Keratinocyte (primary cell): ENCODE measurements at places on chromosomes 13 and 19.

DNA sequence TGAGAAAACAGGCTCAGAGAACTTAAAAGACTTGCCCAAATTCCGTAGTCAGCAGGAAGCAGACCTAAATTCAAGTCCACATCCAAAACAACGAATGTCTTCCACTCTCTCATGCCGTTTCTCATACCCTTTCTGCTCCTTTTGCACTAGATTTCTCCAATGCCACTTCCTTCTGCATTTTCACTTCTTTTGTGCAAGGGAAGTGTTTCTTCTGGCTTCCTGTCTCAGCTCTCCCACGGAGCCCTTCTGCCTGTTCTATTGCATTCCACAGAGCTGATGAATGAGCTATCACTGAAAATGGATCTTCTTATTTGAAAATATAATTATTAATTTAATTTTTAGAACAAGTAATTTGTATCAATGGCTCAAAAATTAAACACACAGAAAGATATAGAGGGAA is 56.1 kb upstream of the STK24 start:
- no peak for DNase-seq

- DNase-seq: no peak
Measured at GRCh38 chr19:19537075-19538048, 703 bp upstream of the CILP2 start.

GRCh38 chr13:82833923-82834322 is 1048.4 kb downstream of the SLITRK1 start:
- no peak for DNase-seq

DNA sequence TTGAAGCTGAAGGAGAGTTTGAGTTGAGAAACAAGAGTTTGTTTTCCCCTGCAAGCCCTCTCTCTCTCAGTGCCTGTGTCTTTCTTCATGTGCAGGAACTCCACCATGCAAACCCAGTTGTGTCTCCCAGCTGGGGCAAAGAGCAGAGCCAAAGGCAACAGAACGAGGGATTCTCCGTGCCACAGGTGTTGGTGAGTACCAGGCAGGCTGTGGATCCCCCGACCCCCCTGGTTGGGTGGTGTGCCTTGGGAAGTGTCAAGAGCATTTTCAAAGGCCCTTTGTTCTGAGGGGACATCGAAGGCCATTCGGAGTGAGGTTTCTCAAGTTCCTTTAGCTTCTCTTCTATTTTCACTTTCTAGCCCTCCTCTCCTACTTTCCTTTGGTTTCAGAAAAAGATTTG is 5.6 kb downstream of the ZNF333 start:
- no peak for DNase-seq

DNA sequence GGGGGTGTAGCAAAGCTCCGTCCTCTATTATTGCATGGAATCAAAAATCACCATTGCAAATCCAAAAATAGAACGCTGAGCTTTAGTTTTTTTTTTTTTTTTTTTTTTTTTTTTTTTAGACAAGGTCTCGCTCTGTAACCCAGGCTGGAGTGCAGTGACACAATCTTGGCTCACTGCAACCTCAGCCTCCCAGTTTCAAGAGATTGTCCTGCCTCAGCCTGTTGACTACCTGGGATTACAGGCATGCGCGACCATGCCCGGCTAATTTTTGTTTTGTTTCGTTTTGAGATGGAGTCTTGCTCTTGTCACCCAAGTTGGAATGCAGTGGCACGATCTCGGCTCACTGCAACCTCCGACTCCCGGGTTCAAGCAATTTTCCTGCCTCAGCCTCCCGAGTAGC is 15.3 kb upstream of the ZNF77 start:
- DNase-seq: no peak

DNA sequence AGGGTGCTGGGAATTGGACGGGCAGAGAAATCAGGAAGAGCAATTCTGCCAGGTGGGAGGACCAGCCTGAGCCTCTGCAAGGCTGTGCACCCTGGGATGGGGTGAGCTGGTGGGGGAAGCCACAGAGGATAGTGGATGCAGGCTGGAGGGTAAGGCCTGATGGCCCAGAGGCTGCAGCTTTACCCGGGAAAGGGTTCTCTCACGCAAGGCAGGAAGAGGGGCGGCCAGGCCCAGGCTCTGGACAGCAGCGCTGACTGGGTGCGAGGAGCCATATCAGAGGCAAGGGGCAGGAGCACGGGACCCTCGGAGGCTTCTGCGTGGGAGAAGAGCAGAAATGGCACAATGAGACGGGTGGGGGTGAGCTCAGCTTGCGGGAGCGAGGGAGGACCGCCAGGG is 104.6 kb downstream of the SOX1 start:
- DNase-seq: no peak

GRCh38 chr13:60990032-60990733 is 425.5 kb downstream of the PCDH20 start:
- DNase-seq: no peak
